ENCODE measurements at places on chromosomes 2 and 18.

- DNase-seq = no peak
Measured at GRCh38 chr2:167987026-167987425, 260.4 kb downstream of the STK39 start.

- DNase-seq = no peak
Measured at GRCh38 chr2:12674644-12675328, 42.0 kb upstream of the TRIB2 start.

GRCh38 chr18:136433-136832 is 21.9 kb upstream of the USP14 start:
- DNase-seq = no peak

- DNase-seq = no peak
Measured at GRCh38 chr2:17579605-17580318, 39.3 kb downstream of the VSNL1 start.

DNA sequence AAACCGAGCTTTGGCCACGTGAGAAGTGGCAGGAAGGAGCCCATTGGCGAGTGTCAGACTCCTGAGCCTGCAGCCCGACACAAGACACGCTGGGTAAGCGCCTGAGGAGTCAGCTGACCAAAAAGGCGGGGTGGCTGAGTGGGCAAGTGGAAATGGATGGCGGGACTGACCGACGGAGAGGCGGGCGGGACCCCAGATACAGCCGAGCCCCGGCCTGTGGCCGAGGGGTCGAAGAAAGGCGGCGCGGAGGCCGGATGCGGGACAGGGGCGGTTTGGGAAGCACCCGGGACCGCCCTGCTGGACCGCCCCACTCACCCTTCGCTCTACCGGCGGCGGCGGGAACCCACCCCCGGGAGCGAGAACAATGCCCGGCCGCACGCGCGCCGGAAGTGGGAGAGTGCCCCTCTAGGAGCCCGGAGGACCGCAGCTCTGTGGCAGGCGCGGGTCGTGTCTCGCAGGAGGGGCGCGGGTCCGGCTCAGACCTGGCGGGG is 22.8 kb downstream of the ZSCAN30 start:
- peak; percentile 7 for DNase-seq

DNA sequence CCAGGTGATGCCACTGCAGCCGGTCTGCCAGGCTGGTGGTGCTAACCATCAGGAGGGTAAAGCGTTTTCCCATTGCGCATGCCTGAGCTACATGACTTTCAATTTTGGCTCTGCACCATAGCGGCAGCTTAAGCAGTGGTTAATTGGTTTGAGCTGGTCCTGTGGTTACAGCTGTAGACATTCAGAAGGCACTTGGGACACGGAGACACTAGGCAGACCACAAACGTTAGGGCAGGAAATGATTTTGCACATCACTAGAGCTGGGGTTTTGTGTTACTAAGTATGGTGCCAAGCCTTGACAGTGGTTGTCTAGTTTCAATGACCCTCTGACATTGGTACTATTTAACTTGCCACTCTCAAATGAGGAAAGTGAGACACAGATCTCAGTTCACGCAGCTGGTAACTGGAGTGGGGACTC is 28.9 kb upstream of the CNOT11 start:
- no peak for DNase-seq

DNA sequence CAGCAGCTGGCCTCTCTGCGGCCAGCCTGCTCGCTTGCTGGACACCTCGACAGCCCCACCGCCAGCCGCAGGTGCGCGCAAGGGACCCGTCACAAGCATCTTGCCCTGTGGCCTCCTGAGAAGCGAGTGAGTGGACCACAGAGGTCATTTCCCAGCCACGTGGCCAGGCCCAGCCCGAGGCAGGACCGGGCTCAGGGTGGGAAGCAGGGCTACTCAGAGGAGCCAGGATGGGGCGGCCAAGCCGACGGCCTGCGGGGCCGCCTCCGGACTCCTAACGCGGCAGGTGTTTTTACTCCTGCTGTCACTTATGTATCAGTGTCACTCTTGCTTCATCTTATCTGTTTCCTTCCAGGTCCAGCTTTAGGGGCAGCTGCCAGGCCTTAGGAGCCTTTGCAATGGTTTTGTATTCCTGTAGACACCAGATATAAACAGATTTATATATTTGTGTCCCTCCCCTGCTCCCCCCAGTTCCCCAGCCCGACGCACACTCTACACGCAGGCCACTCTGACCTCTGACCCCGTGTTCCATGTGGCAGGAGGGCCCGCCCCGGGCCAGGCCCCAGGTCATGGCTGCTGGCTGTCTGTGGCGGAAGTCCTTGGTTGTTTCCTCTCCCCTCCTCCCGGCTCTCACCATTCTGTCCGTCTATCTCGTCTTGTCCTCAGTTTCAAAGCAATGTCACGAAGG is 236.4 kb downstream of the ATAD2B start:
- DNase-seq = no peak

GRCh38 chr2:161088658-161089350 is 71.4 kb upstream of the TANK start:
- no peak for DNase-seq

GRCh38 chr2:102261467-102262135 is 49.8 kb upstream of the IL1RL1 start:
- no peak for DNase-seq

DNA sequence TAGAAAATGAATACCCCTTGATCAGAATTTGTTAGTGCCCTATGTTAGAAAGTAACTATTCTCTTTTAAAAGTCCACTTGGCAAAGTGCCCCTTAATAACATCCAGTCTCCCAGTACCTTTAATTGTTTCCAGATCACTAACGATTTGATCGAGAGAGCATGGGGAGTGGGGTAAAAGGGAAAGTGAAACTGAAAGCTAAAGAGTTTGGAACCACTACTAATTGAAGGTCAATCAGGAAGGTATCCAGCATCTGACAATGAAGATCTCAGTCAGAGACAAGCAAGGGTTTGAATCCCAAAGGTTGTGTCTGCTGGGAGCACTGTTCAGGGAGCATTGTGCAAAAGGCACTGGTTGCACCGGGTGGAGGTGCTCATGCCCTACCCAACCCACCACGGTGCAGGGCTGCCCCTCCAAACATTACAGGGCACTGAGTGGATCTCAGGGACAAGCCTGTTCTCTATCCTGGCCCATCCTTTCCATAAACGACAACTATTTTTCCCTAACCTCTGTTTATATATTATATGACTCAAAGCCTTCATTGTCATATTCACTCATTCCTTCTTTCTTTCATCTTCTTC is 14.6 kb upstream of the RIT2 start:
- peak; percentile 3 for DNase-seq

- DNase-seq = no peak
Measured at GRCh38 chr2:47697000-47697601, 85.8 kb upstream of the MSH6 start.

GRCh38 chr18:11019295-11020105 is 129.9 kb downstream of the PIEZO2 start:
- DNase-seq = no peak
